Gastrocnemius medialis (tissue), 4 donors: ENCODE measurements at places on chromosomes 11 and 22.

GRCh38 chr22:25763239-25763777, 21.3 kb downstream of the MYO18B start:
- DNase-seq: no peak
- no peaks in the 10 kb centered on the region for H3K27me3 ChIP-seq
- peaks cover 65% of the 10 kb centered on the region for H3K36me3 ChIP-seq
- H3K4me1 ChIP-seq: peaks cover 42% of the 10 kb centered on the region

DNA sequence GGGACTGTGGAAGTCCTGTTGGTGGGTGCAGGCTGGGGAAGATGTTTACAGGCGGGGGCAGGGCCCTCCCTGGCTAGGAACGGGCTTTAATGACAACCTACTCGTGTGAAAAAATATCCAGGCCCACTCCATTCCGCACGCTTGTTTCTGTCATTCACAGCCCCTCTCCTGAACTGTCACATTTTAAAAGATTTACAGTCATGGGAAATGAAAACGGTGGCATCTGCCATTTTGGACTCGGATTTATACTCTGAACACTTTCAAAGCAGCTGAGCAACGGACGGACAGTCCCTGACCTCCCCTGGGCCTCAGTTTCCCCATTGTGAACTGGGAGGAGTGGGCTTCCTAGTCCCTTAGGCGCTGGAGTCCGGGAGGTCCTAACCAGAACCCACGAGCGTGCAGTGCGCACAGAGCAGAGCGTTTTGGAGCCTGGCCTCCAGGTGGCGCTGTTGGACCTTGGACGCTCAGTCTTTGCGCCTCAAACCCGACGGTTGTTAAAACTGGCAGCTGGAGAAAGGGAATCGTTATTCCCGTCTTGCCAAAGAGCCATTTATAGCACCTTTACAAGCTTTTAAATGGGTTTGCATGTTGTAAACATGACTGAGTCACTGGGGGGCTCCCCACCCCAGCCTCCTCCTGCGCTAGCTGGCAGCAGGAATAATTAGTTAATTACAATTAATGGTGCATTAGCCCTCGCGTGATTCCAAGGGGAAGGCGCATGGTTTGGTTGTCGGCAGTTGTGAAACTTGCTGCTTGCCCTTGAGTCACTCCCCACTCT, 75.3 kb downstream of the FBLN1 start:
- H3K27me3 ChIP-seq: no peaks in the 10 kb centered on the region
- DNase-seq: peak; percentile 47
- no peak overlapping the region for H3K27ac ChIP-seq
- H3K4me1 ChIP-seq: no peaks in the 10 kb centered on the region

GRCh38 chr11:8089791-8090510, 8.9 kb downstream of the TUB start:
- no peaks in the 10 kb centered on the region for H3K4me1 ChIP-seq
- no peak overlapping the region for H3K4me3 ChIP-seq
- DNase-seq: no peak
- H3K36me3 ChIP-seq: no peaks in the 10 kb centered on the region
- H3K27me3 ChIP-seq: no peaks in the 10 kb centered on the region

DNA sequence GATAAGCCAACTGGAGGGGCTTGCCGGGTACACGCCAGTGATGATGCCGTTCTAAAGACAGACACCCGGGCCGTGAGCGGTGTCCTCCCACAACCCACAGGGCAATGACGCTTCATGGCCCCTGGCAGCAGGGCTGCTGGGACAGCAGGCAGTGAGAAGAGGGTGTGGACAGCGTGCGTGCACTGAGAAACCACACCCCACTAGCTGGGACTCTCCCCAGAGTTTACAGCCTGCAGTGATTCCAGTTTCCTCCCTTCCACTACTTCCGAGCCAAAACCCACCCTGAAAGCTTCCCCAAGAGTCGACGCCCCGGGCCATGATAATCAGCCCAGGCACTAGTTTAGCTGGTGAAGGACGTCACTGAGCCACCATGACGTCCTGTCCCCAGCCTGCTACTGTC, 29.2 kb downstream of the CPT1A start:
- peaks cover 21% of the 10 kb centered on the region for H3K4me1 ChIP-seq
- H3K27ac ChIP-seq: no peak overlapping the region
- H3K4me3 ChIP-seq: no peak overlapping the region
- no peaks in the 10 kb centered on the region for H3K27me3 ChIP-seq

DNA sequence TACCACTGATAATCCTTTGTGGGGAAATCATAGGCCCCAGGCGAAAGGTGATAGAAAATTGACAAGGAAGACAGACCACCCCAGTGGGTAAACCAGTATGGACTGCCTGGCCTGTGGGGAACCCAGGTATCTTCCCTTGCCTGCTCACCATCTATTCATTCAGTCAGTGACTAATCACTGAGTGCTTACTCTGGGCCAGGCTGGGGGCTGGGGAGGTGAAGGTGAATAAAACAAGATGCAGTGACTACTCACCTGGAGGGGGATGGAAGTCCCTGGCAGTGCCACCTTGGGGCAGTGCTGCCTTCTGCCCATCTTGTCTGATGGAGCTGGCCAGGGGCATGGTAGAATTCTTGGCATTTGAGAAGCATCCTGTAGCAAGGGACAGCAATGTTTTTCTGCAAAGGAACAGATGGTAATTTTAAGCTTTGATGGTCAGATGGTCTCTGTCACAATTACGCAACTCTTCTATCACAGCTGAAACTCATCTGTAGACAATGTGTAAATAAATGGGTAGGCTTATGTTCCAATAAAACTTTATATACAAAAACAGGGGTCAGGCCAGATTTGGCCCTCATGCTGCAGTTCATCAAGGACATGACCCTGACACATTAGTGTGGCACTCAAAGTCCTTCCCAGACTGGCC, 4.6 kb downstream of the ISX start:
- H3K4me1 ChIP-seq: no peaks in the 10 kb centered on the region
- no peak overlapping the region for H3K4me3 ChIP-seq
- H3K36me3 ChIP-seq: no peaks in the 10 kb centered on the region
- no peak overlapping the region for H3K27ac ChIP-seq
- DNase-seq: no peak

- H3K36me3 ChIP-seq: no peaks in the 10 kb centered on the region
- H3K4me3 ChIP-seq: peak overlapping the region; percentile 29
- DNase-seq: peak; percentile 61
- no peaks in the 10 kb centered on the region for H3K27me3 ChIP-seq
- peaks cover 97% of the 10 kb centered on the region for H3K4me1 ChIP-seq
- peak overlapping the region; percentile 95 for H3K27ac ChIP-seq
These were observed 51.7 kb downstream of the ZBTB16 start for GRCh38 chr11:114110952-114111947.

- H3K27ac ChIP-seq: no peak overlapping the region
- no peak overlapping the region for H3K4me3 ChIP-seq
- no peaks in the 10 kb centered on the region for H3K4me1 ChIP-seq
- H3K36me3 ChIP-seq: no peaks in the 10 kb centered on the region
- no peak for DNase-seq
- no peaks in the 10 kb centered on the region for H3K27me3 ChIP-seq
These were observed 295.2 kb downstream of the GUCY1A2 start for GRCh38 chr11:106723071-106723470.

GRCh38 chr11:63556404-63557013, 6.7 kb downstream of the PLAAT2 start:
- no peak for DNase-seq
- H3K36me3 ChIP-seq: no peaks in the 10 kb centered on the region
- no peaks in the 10 kb centered on the region for H3K27me3 ChIP-seq
- no peak overlapping the region for H3K4me3 ChIP-seq
- no peaks in the 10 kb centered on the region for H3K4me1 ChIP-seq

GRCh38 chr11:34466802-34467488, 28.2 kb downstream of the CAT start:
- no peaks in the 10 kb centered on the region for H3K4me1 ChIP-seq
- no peak overlapping the region for H3K27ac ChIP-seq
- H3K27me3 ChIP-seq: no peaks in the 10 kb centered on the region
- no peak for DNase-seq

- no peak overlapping the region for H3K4me3 ChIP-seq
- H3K36me3 ChIP-seq: no peaks in the 10 kb centered on the region
- H3K27me3 ChIP-seq: no peaks in the 10 kb centered on the region
- H3K4me1 ChIP-seq: peaks cover 24% of the 10 kb centered on the region
- H3K27ac ChIP-seq: peak overlapping the region; percentile 36
These were observed 27.9 kb upstream of the ABCC8 start for GRCh38 chr11:17504330-17505107.

GRCh38 chr11:70824605-70825245, 426.4 kb downstream of the CTTN start:
- H3K36me3 ChIP-seq: no peaks in the 10 kb centered on the region
- H3K4me1 ChIP-seq: peaks cover 3% of the 10 kb centered on the region
- H3K27ac ChIP-seq: no peak overlapping the region
- no peak overlapping the region for H3K4me3 ChIP-seq

DNA sequence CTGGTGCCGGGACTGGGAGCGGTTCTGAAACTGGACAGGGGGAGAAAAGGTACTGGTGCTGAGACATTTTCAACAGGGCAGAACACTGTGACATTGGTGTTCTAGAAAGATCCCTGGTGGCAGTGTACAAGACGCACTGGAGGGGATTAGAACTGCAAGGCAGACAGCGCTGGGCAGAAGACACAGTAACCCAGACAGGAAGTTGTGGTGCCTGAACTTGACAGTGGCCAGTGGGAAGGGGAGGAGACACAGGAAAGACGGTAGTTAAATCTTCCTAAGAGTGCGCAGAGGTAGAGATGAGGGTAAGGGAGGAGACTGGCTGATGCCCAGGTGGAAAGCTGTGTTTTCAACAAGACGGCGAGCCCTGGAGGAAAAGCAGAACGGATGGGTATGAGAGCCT, 24.5 kb downstream of the FAM227A start:
- no peaks in the 10 kb centered on the region for H3K36me3 ChIP-seq
- no peaks in the 10 kb centered on the region for H3K4me1 ChIP-seq
- no peak for DNase-seq

- no peak overlapping the region for H3K4me3 ChIP-seq
- no peak overlapping the region for H3K27ac ChIP-seq
- H3K27me3 ChIP-seq: no peaks in the 10 kb centered on the region
- H3K36me3 ChIP-seq: no peaks in the 10 kb centered on the region
- no peaks in the 10 kb centered on the region for H3K4me1 ChIP-seq
- DNase-seq: no peak
These were observed 348.1 kb downstream of the ETS1 start for GRCh38 chr11:128239306-128239705.

DNA sequence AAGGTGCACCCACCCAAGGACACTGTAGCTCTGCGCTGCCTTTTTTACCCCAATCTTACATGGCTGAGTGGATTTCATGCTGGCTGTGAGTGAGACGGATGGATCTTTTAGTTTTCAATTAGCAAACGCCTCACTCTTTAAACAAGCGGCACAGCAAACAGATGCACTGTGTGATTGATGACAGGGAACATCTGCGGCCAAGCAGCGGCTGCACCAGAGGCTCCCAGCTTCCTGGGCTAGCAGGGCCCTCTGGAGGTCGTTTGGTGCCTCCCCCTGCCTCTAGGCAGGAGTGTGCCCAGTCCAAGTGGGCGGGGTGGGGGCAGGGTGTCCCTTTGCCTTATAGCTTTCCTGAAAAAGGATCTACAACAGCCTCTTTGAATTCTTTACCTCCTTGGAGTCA, 2.1 kb upstream of the DRD2 start:
- no peak overlapping the region for H3K4me3 ChIP-seq
- no peaks in the 10 kb centered on the region for H3K36me3 ChIP-seq
- no peak overlapping the region for H3K27ac ChIP-seq

GRCh38 chr22:17774206-17774925, at the start of gene BID:
Gene BID, minus strand, starts transcription at chr22:17774469. Its CDS starts 24,353 bp downstream, at chr22:17750116.
- DNase-seq: no peak
- H3K27me3 ChIP-seq: no peaks in the 10 kb centered on the region
- peaks cover 16% of the 10 kb centered on the region for H3K4me1 ChIP-seq
- no peak within 1 kb of the TSS for H3K27ac ChIP-seq

DNA sequence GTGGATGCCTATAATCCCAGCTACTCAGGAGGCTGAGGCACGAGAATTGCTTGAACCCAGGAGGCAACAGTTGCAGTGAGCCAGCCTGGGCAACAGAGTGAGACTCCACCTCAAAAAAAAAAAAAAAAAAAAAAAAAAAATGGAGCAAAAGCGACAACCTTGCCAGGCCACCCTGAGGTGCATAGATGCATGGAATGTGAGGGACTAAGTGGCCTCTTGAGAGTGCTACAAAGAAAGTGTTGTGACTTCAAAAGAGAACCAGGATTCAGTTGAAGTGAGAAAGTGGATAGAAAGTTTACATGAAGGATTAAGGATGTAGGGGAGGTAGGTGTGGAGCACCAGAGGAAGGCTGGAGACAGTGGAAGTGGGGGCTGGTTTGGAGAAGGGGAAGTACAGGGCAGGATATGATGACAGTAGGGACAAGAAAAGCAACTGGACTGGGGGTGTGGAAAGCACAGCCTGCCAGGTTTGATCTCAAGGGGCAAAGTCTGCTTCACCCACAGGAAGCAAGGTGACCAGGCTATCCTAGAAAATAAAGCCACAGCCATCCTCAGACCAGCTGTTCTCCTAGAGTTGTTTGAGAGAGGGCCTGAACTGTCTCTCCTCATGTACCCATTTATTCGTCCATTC, 36.0 kb upstream of the OLFML1 start:
- H3K4me1 ChIP-seq: no peaks in the 10 kb centered on the region
- no peak overlapping the region for H3K4me3 ChIP-seq
- no peak overlapping the region for H3K27ac ChIP-seq
- H3K36me3 ChIP-seq: no peaks in the 10 kb centered on the region
- DNase-seq: no peak
- no peaks in the 10 kb centered on the region for H3K27me3 ChIP-seq

DNA sequence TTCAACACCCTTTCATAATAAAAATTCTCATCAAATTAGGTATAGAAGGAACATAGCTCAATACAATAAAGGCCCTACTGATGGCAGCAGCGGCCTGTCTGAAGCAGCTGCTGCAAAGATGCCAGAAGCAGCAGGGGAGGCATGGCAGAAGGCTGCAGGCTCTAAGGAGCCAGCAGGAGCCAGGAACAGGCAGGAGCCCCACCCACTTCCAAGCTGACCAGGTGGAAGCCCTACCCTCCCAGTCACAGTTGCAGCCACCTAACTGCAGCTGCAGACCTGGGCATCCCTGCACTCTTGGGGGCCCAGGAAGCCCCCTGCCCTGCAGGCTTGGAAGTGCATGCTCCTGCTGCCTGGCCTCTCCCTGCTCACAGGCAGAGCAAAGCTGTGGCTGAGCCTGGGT, 18.2 kb upstream of the OR6A2 start:
- no peaks in the 10 kb centered on the region for H3K36me3 ChIP-seq
- H3K4me1 ChIP-seq: no peaks in the 10 kb centered on the region
- no peak for DNase-seq
- no peak overlapping the region for H3K27ac ChIP-seq

DNA sequence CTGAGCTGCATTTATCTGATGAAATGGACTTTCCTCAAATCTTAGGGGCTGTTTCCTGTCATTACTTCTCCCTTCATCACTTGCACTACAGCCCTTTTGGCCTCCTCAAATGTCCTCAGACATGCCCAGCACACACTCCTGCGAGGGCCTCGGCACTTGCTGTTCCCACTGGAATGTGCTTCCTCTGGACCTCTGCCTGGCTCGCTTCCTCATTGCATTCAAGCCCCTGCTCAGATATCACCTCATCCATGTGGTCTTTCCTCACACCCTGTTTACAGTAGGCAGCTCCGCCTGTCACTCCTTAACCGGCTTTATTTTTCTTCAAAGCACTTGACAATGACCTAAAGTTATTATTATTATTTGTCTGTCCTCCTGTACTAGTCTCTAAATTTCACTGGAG, 9.0 kb downstream of the NAT10 start:
- H3K36me3 ChIP-seq: peaks cover 100% of the 10 kb centered on the region
- no peak overlapping the region for H3K4me3 ChIP-seq
- H3K27ac ChIP-seq: peak overlapping the region; percentile 62
- H3K27me3 ChIP-seq: no peaks in the 10 kb centered on the region
- DNase-seq: peak; percentile 32

GRCh38 chr11:125329786-125330185, 165.2 kb downstream of the PKNOX2 start:
- H3K36me3 ChIP-seq: no peaks in the 10 kb centered on the region
- H3K4me3 ChIP-seq: no peak overlapping the region
- H3K4me1 ChIP-seq: no peaks in the 10 kb centered on the region
- no peak overlapping the region for H3K27ac ChIP-seq
- no peak for DNase-seq
- no peaks in the 10 kb centered on the region for H3K27me3 ChIP-seq
